ENCODE measurements at places on chromosomes 4 and X.

DNA sequence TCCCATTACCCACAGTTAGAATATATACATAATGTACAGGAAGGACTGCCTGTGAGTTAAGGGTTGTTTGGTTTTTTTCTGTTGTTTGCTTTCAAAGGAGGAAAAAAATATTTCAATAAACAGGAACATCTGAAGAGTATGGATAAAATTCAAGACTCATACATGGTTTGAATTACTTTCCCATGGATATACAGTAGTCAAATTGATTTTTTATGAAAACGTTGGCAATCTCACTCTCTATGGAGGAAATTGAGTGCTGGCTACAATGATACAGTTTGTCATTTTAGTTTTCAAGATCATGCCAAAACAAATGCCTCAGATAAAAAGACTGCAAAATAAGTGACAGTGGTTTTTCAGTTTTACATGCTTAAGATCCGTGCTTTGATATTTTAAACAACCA, 116.6 kb downstream of the SH3RF1 start:
- no peak for DNase-seq

GRCh38 chrX:13091111-13091765, 46.8 kb upstream of the FAM9C start:
- DNase-seq, result no peak

GRCh38 chr4:28730304-28730703, 1869.7 kb downstream of the STIM2 start:
- DNase-seq, result no peak

DNA sequence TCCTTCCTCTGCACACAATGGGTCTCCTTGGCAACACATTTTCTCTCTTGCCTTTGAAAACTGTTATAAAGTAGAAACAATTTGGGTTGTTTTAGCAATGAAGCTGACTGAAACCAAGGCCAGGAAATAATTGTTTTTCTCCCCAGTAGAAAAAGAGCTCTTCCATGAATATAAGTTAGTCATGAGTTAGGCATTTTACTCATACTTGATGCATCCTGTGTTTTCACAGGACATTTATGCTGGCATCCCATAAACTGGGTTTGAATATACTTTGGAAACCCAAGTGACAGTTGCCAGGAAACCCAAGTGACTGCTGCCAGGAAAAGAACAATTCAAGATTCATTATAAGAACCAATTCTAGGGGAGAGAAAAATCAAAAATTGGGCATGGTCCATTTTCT, 128.6 kb upstream of the NPY2R start:
- no peak for DNase-seq

GRCh38 chr4:63618883-63619718, 790.1 kb downstream of the TECRL start:
- DNase-seq, result no peak

Data from activated naive CD4-positive, alpha-beta T cell (primary cell).